ENCODE measurements at places on chromosomes 5 and 9.

GRCh38 chr9:86763791-86764190, 183.5 kb downstream of the GAS1 start:
- peak; percentile 76 for DNase-seq

- DNase-seq = no peak
Observed at GRCh38 chr5:155732587-155733376, 594.2 kb upstream of the SGCD start.

GRCh38 chr5:122702524-122702875, 72.4 kb upstream of the SNX2 start:
- no peak for DNase-seq

GRCh38 chr5:33120671-33121070, 320.1 kb upstream of the TARS1 start:
- DNase-seq = no peak

DNA sequence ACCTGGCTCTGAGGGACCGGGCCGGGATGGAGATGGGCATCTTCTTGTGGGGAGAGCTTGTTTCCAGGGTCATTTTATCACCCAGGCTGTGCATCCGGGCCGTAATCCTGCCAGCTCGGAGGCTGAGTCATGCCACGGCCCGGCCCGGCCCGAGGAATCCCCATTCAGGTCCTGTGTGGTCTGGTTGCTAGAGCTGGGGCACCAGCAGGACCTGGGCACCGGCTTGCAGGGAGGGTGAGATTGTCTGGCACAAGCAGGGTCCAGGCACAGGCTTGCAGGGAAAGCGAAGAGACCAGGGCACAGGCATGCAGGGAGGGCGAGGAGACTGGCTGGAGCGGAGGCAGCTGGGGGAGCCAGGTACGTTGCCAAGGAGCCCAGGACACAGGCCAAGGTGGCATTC, 106.8 kb downstream of the RXRA start:
- DNase-seq = no peak

DNA sequence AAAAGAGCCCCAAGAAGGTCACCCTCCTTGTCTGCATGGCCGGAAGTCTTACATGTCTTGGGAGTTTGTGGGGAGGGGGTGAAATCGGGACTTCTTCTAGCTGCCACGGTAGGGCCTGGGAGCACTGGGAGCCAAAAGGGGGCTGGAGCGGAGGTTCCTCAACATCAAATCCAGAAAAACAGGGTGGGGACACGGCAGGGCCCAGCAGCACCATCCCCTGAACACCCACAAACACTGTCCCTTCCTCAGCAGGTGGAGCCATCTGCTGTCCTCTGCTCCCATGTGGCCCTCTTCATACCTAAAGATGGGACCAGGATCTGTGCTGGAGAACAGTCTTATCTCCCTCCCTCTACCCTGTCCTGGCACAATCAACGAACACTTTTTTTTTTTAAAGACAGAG, 2.7 kb downstream of the TERT start:
- no peak for DNase-seq

- peak; percentile 18 for DNase-seq
Observed at GRCh38 chr5:64977779-64978178, 209.0 kb downstream of the CWC27 start.

GRCh38 chr5:36397901-36398536, 96.3 kb upstream of the RANBP3L start:
- DNase-seq = peak; percentile 18

DNA sequence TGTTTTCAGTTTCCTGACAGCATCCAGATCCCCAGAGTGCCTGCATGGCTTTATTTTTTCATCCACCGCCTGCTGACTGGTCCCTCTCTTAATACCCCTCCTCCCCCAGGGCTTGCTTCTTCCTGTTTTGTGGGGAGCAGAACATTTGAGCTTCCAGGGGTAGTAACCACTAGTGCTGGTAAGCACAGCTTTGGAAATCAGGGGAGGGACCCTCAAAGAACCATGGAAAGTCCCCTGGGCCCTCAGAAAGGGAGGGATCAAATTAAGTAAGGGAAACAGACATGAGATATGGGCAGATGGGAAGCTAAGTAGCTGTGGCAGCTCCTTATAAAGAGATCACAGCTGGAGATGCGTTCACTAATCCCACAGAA, 26.8 kb downstream of the GRIA1 start:
- DNase-seq = no peak

DNA sequence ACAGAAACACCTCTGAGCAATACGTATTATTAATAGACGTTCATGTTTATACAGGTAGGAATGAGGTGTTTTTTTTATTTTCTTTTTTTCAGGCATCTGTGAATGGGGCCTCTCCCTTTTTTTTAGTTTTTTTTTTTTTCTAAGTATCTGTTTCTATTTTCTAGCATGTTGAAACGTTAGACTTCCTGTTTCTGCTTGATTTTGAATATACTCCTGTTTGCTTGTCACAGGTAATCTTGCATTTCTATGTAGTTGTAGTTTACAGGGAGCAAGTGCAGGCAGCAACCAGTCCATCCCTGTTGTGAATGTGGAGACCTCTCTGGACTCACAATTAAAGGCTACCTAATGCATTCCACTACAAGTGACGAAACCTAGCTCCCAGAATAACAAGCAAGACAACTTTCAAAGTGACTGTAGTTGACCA, 22.8 kb upstream of the TNFAIP8 start:
- DNase-seq = no peak

DNA sequence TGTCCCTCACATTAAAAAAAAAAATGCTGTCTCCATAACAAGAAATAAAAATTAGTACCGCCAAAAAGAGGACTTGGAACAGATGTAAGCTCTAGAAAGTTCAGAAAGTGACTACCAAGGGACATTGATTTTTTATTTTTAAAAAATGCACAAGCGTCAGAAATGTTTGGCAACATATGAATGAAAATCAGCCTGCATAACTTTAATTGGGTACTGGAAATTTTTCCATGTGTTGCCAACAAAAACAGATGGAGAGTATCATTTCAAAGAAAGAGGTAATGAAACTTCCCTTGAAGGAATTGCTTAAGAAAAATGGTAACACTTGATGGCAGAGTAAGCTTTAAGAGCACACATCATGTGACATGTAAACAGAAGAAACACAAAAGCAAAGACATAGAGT, 47.2 kb downstream of the OR2K2 start:
- DNase-seq = peak; percentile 76

DNA sequence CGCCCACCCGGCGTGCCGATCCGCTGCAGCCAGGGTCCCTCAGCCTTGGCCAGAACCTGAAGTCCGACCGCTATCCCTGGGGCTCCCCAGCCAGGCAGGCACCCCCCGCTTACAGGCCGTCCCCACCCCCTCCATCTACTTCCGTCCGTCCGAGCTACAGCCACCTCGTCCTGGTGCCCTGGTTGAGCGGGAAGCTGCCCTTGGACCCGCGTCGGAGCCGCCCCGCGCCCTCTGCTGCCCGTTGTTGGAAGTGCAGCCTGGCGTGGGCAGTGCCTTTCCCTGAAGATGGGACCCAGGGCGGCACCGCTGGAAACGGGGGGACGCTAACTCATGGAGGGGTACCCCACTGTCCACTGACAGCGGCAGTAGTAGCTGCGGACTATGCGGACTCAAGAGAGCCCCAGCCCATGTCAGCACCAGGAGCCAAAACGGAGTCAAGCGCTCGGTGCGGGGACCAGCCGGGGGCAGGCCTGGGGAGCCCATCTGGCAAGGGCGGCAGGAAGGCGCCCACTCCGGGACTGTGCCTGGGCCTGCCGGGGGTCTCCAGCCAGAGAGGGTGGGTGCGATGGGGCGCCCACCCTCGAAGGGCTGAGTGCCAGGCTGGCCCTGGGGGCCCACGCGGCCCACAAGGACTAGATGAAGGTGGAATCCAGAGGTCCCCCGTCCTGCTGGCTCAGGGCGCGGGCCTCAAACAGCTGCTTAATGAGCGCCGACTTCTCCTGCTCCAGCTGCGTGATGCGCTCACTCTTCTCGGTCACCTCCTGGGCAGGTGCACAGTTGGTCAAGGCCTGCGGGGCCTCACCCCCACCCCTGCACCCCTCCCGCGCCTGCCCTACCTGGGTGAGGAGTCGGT, 6.1 kb downstream of the SAPCD2 start:
- DNase-seq = peak; percentile 50

GRCh38 chr5:74123929-74124328, 497.9 kb downstream of the ARHGEF28 start:
- no peak for DNase-seq

DNA sequence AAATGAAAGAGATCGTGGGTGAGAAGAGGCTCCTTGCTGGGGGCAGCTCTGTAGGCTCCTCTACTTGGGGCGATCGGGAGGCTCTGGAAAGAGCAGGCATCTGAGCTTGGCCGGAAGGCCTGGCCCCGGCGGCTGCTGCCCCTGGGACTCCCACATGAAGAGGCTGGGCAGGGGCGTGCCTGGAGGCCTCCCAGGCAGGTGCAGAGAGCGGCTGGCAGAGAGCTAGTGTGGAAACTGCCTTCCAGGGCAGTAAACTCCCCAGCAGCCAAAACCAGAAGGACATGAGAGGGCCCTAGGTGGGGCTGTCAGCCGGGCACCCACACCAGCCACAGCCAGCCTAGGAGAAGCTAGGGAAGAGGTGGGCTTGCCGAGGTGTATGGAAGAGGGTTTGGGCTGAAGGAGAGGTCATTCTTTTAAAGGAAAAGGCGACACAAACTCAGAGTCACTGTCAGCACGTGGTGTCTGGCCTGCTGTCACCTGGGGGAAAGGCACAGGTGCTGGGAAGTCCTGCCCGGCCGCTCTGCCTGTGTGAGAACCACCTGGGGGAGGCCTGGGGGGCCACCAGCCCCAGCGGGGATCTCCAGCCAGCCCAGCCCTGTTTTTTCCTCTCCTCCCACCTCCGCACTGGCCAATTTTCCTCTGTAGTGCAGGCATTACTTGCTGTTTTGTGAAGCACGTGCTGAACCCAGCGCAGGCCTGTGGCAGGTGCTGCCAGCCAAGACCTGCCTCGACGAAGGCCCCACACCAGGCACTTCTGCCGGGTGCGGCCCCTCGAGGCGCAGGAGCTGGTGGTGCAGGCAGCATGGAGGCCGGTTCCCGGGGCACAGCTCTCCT, 44.8 kb upstream of the EGFL7 start:
- DNase-seq = no peak

DNA sequence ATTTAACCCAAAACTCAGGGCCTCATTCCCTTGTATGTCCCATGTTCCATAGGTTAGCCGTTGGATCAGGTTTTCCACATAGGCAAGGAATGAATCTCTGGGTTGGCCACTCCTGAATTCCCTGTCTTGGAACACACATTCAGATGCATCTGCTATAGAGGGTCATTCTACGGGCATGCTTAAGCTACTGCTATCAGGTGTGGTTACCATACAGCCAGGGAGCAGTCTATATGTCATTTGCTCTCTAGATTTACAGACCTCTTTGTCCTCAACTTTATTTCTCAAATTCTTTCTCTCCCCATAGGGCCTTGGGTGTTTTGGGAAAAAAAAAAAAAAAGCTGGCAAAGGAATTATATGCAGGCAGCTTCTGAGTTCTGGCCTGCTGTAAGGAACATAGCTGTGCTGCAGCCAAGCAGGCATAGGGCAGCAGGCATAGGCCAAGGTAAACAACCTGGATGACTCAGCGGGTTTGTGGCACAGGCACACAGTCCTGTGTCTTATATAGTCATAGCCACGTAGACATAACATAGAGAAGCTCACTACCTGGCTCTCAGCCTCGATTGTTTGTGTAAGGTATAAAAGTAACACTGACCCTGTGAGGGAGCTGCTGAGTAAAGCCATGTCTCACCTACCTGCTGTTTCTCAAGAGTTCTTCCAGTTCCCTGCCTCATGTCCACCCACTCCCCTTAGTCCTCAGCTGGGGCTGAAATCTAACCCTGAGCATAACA, 141.5 kb downstream of the OSTF1 start:
- no peak for DNase-seq

DNA sequence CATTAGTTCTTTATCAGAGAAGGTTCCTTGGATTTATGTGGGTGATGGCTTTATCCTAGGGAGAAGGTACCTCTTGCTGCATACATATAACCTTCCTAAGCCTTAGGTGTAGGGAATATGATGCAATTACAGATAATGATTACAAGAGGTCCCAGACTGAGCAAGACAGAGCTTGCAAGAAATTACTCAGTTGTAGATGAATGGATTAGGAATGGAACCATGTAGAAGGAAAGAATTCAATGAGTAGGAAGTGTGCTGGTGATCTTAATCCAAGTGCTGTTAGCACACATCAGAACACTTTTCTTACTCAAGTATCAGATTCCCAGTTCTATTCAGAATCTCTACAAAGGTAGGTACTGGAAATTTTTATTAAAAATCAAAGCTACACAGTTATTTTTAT, 2.5 kb downstream of the OR13F1 start:
- DNase-seq = no peak

DNA sequence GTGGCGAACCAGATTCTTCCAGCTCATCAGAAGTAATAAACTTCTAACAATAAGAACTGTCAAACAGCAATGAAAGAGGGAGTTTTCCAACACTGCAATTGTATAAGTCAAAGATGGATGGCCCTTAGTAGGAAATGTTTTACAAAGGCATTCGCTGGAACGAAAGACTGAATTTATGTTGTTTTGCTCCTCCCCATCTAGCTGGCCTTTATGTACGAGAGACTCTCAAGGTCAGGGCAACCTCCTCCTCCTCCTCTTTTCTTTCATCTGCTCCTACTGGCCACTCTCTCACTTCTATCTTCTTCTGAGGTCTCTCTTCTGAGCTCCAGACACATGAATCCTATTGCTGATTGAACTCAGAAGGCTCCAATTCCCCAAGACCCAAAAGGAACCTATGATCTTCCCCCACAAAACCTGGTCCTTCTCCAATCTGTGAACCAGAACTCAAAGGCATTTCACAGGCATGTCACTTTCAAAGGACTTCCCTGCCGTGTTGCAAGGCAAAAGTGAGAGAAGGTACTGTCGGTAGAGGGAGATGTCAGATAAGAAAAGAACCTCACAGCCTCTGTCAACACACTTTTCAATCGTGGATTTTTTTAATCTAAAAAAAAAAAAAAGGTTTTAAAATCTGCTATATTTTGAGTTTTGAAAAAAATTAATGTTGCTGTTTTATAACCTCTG, 28.5 kb upstream of the PUM3 start:
- DNase-seq = peak; percentile 29

- no peak for DNase-seq
Observed at GRCh38 chr5:61177070-61177469, 14.8 kb upstream of the SMIM15 start.

All from inflammatory macrophage treated with lipopolysaccharide for 4 hours (primary cell).